ENCODE measurements at places on chromosomes 7 and 10.

GRCh38 chr7:42686594-42687156 lies 225.2 kb downstream of the C7orf25 start:
- DNase-seq = no peak

GRCh38 chr7:42192851-42193461 lies 44.1 kb downstream of the GLI3 start:
- DNase-seq = no peak

- DNase-seq = no peak
Observed at GRCh38 chr7:123398921-123399320, 135.5 kb downstream of the IQUB start.

DNA sequence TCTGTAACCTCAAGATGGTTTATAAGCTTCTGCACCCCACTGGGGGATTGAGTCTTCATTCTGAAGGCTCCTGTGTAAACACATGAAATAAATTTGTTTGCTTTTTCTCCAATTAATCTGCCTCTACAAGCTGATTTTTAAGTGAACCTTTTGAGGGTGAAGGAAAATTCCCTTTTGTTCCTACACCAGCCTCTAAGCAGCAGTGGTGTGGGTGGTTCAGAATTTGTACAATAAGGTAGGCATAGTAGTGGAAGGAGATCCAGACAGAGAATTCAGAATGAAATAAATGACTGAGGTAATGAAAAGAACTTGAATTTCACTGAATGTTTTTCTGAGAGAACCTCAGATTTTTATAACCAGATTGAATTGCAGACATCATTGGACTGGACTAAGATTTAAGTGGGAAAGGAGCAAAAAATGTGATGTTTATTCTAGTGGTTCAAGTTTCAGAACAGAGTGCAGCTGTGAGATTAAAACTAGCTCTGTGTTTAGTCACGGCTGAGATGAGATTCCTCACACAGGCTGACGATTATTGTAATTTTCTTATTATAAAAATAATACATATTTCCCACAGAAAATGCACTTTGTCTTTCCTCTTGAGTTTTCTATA lies 1162.2 kb downstream of the TYW1 start:
- DNase-seq = no peak

DNA sequence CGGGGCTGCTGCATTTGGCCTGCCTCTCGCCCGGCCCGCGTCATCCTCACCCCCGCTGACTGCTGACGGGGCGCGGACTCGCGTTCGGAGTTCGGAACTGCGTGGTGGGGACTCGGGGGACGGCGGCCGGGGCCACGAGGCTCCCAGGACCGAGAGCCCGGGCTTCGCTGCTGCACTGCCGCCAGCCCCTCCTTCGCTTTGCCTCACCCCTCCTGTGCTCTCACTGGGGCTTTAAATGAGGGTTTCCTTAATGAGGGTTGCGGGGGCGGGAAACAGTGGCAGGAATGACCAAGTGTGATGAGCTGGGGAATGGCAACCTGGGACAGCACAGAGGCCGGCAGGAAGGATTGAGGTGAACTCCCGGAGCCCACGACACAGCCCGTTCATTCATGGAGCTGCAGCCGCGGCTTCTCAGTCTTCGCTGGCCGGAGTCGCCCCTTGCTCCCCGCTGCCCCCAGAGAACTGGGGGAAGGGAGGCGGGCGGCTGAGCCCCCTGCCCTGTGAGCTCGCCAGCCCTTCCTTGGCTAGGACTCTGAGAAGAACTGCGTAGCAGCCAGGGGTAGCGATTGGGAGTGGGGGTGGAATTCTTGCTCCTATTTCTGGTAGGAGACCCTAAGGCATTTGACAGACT lies 1.5 kb upstream of the LRRC4 start:
- no peak for DNase-seq

Data from stimulated activated CD4-positive, alpha-beta T cell treated with anti-CD3 and anti-CD28 coated beads, Interleukin-12 subunit alpha, Interleukin-12 subunit beta, amount 100 ng/mL, for 48 hours (primary cell).